H1 (cell line): ENCODE measurements at places on chromosomes 5 and 9. TPM values are rescaled to one million over a fixed set of nuclear protein-coding genes. Genes with fewer than 3 reads are reported as not detected.

The EXOC3 gene
- 27.5 and 30.0 TPM in 2 replicates for total RNA-seq

The QRFP gene
- total RNA-seq = not detected in 2 replicates

DNA sequence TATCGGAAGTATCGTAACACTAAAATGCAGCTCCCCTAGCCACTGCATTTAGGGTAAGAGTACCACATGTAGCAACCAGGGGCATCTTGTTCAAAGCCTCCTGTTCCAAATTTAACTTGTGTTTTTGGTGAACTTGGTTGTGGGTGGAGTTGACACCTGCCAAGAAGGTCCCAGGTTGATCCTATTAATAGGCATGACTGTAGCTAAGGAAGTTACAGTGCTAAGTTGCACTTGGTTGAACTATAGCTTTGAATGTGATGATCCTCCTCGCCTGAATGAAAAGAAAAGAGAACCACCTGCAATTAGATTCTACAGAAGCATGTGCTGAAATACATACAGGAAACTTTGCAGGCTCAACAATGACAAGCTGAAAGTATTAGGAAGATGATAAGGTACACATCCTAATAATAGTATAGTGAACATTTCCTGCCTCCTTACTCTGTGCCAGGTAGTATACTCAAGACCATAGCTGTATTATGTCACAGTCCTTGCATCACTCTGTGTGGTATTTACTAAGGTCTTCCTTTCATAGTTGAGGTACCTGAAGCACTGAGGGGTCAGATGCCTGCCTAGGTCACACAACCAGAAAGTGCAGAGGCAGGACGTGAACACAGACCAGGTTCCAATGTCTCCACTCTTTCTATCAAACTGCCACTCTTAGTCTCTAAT lies 64.5 kb upstream of the PIP5K1B start:
- DNase-seq = no peak

DNA sequence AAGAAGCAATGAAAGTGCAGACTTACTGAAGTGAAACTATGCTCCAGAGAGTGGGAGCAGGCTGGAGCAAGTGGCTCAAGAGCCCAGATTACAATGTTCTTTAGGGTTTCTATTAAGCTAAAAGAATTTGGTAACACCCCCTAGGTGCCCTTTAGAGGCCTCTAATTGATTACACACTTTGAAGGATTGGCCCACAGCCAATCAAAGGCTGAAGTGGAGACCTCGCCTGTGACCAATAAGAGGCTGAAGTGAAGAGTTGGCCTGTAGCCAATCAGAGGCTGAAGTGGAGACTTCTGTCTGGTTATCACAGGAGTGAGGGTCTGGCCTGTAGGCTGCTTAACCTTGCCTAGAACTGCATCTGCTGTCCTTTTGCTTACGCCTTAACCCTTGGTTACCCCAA lies 46.7 kb upstream of the SPATA31C2 start:
- no peak for DNase-seq
